ENCODE measurements at places on chromosomes 3 and 15. TPM values are rescaled to one million over a fixed set of nuclear protein-coding genes. Genes with fewer than 3 reads are reported as not detected.

Gene KLHL40
- not detected for total RNA-seq

Gene TBC1D2B
- total RNA-seq, result 75.5 TPM

Gene RTF1
- total RNA-seq, result 14.9 TPM

Gene TGM4
- not detected for total RNA-seq

Gene PFKFB4
- 6.7 TPM for total RNA-seq

Gene SLC22A14
- total RNA-seq, result 0.17 TPM

Gene ANKUB1
- not detected for total RNA-seq

Gene SPRED1
- total RNA-seq, result 39.0 TPM

Gene CAND2
- 12.1 TPM for total RNA-seq

Gene CDHR4
- total RNA-seq, result not detected

Gene EPHA3
- total RNA-seq, result 0.99 TPM

Gene RLBP1
- total RNA-seq, result not detected

Gene TIGIT
- not detected for total RNA-seq

Gene CTDSPL
- total RNA-seq, result 31.8 TPM

Gene HTR3E
- not detected for total RNA-seq

Gene GNAI2
- total RNA-seq, result 238 TPM

Gene GXYLT2
- total RNA-seq, result 14.1 TPM

Gene FBLN2
- 138 TPM for total RNA-seq

Measured in fibroblast of lung (primary cell).